ENCODE measurements at places on chromosomes 1 and 21. TPM values are rescaled to one million over a fixed set of nuclear protein-coding genes. Genes with fewer than 3 reads are reported as not detected.

The SLAMF6 gene
- not detected for total RNA-seq

The TAF5L gene
- total RNA-seq = 20.3 TPM

The PLD5 gene
- not detected for total RNA-seq

The PTPRF gene
- 338 TPM for total RNA-seq

The ITLN2 gene
- not detected for total RNA-seq

The KDM5B gene
- 65.5 TPM for total RNA-seq

The TEX38 gene
- not detected for total RNA-seq

The ITGB2 gene
- total RNA-seq = 0.65 TPM

The CYP4A11 gene
- not detected for total RNA-seq

The TCHH gene
- total RNA-seq = not detected

DNA sequence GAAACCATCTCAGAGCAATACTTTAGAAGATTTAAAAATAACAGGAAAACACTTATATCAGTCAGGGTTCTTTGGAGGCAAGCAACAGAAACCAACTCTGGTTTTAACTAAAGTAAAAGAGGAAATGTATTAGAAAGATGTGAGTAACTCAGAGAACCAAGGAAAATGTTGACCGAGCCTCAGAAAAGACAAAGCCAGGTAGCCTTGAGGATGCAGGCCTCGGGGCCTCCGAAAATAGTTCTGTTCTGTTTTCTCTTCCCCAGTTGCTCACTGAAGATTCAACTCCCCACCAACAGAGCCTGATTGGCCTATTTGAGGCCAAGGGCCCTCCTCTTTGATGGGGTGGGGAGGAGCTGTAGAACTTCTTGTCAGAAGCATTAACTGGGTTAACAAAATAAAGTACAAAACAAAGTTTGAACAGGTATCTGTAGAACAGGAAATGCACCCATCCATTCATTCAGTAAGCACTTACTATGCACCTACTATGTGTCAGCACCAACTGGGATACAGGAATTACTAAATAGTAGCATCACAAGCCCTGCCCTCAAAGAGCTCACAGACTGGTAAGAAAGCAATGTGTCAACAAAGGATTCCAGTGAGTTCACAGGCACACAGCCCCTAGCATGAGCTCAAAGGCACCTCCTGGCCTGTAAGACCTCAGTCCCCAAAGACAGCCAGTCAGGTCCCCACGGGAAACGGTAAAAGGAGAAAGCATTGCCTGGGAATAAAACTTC lies 12.6 kb downstream of the SLAMF8 start:
- no peak overlapping the region for H3K27ac ChIP-seq
- no peak for DNase-seq
- H3K27me3 ChIP-seq = no peaks in the 10 kb centered on the region
- H3K36me3 ChIP-seq = no peaks in the 10 kb centered on the region
- H3K4me3 ChIP-seq = no peak overlapping the region

- no peak overlapping the region for H3K4me3 ChIP-seq
- H3K36me3 ChIP-seq = no peaks in the 10 kb centered on the region
- peak overlapping the region; percentile 80 for H3K27ac ChIP-seq
- no peaks in the 10 kb centered on the region for H3K27me3 ChIP-seq
- DNase-seq = peak; percentile 92
- peaks cover 20% of the 10 kb centered on the region for H3K4me1 ChIP-seq
These were observed 120.6 kb downstream of the SPSB1 start for GRCh38 chr1:9413071-9413876.

DNA sequence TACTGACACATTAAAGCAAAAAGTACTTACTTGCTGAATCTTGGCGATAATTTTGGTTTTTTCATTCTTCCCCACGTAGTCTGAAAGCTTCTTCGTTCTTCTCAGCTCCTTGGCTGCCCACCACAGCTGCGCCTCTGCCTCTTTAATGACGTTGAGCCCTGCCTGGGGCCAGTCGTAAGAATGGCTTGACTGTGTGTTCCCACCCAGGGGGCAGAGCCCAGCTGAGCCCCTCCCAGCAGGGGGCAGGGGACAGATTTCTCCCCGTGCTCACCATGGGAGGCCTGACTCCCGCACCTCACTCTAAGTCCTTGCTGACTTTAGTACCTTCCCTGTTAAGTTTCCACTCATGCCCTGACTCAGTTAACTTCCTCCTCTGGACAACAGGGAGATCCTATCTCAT lies 9.0 kb downstream of the CFAP298 start:
- DNase-seq = no peak
- no peak overlapping the region for H3K4me3 ChIP-seq

DNA sequence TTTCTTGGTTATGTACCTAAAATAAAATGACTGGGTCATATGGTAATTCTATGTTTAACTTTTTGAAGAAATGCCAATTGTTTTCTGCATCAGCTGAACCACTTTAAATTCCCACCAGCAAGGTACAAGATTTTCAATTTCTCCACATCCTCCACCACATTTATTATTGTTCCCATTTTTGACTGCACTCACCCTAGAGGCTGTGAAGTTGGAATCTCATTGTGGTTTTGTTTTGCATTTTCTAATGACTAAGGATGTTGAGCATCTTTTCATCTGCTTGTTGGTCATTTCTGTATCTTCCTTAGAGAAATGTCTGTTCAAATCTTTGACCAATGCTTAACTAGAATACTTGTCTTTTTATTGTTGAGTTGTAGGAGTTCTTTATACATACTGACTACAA lies 72.5 kb downstream of the ASTN1 start:
- H3K27me3 ChIP-seq = no peaks in the 10 kb centered on the region
- no peaks in the 10 kb centered on the region for H3K4me1 ChIP-seq
- no peaks in the 10 kb centered on the region for H3K36me3 ChIP-seq
- H3K4me3 ChIP-seq = no peak overlapping the region
- no peak for DNase-seq
- H3K27ac ChIP-seq = no peak overlapping the region

DNA sequence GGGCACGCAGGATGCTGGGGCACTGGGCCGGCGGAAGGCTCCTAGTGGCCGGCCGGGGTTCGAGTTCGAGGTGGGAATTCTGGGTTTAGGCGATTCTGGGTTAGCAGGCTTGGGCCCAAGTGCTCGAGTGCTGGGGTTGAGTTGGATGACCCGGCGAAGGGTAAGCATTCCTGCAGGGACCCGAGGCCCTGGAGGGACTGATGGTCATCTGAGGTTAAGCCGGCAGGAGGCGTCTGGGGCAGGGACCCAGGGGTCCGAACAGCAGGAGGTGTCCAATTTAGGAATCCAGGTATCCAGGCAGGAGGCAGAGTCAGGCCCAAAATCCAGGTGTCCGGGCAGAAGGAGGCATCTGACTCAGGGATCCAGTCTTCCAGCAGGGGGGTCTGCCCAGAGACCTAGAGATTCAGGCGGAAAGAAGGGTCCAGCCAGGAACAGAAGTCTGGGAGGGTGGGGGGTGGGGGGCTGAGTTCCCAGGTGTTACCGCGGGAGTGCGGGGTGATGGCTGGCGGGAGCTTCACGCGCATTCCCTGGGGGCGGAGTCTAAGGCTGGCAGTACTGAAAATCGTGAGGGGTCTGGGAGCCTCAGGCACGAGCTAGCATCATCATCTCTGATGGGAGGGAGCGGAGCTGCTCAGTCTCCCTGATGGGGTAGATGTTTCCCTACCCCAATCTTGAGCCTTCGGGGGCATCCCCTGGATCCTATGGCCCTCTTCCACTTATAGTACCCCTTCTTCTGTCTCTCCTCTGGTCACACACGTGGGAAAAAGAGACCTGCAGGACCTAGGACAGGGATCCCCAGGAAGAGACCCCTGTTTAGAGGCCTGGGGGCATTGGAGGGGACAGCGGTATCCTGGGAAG lies 585 bp downstream of the GPR3 start:
- peaks cover 21% of the 10 kb centered on the region for H3K4me1 ChIP-seq
- H3K36me3 ChIP-seq = no peaks in the 10 kb centered on the region
- peak overlapping the region; percentile 73 for H3K27ac ChIP-seq
- H3K27me3 ChIP-seq = no peaks in the 10 kb centered on the region

DNA sequence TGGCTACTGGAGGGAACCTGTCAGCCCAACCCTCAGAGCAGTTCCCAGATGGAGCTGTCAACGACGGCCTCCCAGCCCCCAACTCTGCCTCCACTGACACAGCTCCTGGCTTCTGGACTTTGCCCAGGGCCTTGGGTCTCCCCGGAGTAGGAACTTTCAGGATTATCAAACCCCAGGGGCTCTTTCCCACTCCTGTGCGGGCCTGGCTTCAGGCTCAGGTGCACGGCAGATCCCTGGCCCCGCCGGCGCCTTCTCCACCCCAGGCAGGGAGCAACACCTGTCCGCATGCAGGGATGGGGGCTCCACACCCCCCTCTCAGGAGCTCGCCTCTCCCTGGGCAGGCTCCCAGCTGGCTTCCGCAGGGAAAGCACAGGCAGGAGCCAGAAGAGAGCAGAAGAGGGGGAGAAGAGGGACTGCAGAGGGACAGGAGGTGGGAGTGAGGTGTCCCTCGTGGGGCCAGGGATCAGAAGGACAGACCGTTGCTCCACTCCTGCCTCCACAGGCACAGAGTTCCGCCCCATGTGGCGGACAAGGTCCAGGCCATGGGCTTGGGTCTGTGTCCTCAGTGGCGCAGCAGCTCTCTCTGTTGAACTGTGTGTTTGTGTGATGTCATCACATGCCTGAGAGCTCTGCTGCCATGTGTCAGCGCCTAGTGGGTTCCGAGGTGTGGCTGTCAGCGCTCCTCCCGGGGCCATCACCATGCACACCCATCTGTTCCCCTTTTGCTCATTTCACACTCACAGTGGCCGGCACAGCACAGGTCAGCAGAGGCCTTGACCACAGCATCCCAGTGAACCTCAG lies 107.7 kb downstream of the PDE9A start:
- no peaks in the 10 kb centered on the region for H3K4me1 ChIP-seq
- DNase-seq = no peak
- no peaks in the 10 kb centered on the region for H3K27me3 ChIP-seq
- no peak overlapping the region for H3K4me3 ChIP-seq
- H3K27ac ChIP-seq = no peak overlapping the region

DNA sequence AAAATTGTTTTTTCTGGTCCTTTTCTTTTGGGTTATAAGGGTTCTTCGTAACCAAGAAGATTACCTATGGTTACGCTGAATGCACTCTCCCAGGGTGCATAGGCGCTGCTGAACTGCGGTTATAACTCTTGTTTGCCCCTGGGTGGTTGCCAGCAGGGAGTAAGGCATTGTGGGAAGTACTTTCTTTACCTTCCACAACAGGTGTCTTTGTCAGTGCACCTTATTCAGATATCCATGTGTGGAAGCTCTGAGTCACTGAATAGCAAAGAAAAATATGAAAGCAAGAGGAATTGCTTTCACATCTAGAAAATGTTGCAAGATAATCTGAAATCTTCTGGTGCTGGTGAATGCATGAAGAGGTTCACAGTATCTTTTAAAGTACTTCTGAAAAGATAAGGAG lies 124.4 kb upstream of the CACYBP start:
- H3K27ac ChIP-seq = no peak overlapping the region
- DNase-seq = no peak
- no peaks in the 10 kb centered on the region for H3K27me3 ChIP-seq

DNA sequence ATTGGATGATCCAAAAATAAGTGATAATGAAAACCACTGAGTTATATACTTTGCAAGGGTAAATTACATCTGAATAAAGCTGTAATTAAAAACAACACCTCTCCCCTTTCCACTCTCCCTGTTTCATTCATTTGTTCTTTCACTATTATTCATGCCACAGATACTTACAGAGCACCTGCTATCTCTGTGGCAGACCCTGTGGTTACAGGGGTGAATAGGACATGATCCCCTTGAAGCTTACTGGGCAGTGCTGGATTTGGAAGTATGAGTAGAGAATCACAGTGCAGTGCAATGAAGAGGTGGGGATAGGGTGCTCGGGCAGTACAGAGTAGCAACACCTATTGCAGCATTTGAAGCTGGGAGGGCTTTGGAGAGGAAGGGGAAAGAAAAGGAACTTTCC lies 21.7 kb downstream of the ARV1 start:
- H3K4me1 ChIP-seq = no peaks in the 10 kb centered on the region
- H3K27me3 ChIP-seq = no peaks in the 10 kb centered on the region
- H3K36me3 ChIP-seq = peaks cover 32% of the 10 kb centered on the region
- no peak overlapping the region for H3K4me3 ChIP-seq
- H3K27ac ChIP-seq = no peak overlapping the region
- DNase-seq = no peak

DNA sequence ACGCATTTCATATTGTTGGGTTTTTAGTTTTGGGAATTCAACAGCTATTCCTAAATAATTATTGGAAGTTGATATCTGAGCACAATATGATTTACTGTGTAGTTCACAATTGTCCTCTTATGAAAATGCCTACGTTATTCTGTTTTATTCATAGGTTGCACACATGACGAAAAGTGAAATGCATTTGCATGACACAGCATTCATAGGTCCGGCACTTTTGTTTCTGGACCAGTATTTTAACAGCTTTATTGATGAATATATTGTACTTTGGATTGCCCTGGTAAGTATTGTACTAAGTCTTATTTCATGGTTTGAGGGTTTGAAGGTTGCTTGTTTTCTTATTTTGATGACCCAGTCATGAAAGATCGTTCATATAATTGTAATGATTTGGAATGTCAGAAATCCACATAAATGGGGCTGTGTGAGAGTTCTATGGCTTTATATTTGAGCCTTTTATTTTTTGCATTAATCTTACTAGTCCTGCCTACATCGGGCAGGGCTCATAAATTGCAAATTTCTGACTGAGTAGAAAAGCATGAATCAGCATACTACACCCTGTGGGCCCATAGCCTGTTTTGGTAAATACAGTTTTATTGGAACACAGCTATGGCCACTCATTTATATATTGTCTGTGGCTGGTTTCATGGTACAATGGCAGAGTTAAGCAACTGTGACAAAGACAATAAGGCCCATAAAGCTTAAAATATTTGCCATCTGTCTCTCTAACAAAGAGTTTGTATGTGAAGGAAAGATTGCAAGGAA lies 17.0 kb downstream of the DENND2D start:
- H3K4me1 ChIP-seq = no peaks in the 10 kb centered on the region
- no peak overlapping the region for H3K27ac ChIP-seq
- no peaks in the 10 kb centered on the region for H3K27me3 ChIP-seq
- H3K36me3 ChIP-seq = peaks cover 6% of the 10 kb centered on the region
- no peak overlapping the region for H3K4me3 ChIP-seq

- H3K4me1 ChIP-seq = peaks cover 13% of the 10 kb centered on the region
- H3K27me3 ChIP-seq = no peaks in the 10 kb centered on the region
- no peak for DNase-seq
- H3K36me3 ChIP-seq = no peaks in the 10 kb centered on the region
- peak overlapping the region; percentile 98 for H3K4me3 ChIP-seq
These were observed 25.7 kb downstream of the MIA3 start for GRCh38 chr1:222643606-222643937.

GRCh38 chr1:3029991-3030662 lies 8.9 kb downstream of the ACTRT2 start:
- H3K36me3 ChIP-seq = no peaks in the 10 kb centered on the region
- H3K4me3 ChIP-seq = no peak overlapping the region
- H3K27me3 ChIP-seq = no peaks in the 10 kb centered on the region
- DNase-seq = no peak
- no peak overlapping the region for H3K27ac ChIP-seq
- H3K4me1 ChIP-seq = no peaks in the 10 kb centered on the region

All from endothelial cell of umbilical vein (primary cell).